Kidney capillary endothelial cell (primary cell): ENCODE measurements at places on chromosomes 3 and 15.
A peak's percentile ranks its signal among the peaks of the same experiment; 100 is the strongest.

DNA sequence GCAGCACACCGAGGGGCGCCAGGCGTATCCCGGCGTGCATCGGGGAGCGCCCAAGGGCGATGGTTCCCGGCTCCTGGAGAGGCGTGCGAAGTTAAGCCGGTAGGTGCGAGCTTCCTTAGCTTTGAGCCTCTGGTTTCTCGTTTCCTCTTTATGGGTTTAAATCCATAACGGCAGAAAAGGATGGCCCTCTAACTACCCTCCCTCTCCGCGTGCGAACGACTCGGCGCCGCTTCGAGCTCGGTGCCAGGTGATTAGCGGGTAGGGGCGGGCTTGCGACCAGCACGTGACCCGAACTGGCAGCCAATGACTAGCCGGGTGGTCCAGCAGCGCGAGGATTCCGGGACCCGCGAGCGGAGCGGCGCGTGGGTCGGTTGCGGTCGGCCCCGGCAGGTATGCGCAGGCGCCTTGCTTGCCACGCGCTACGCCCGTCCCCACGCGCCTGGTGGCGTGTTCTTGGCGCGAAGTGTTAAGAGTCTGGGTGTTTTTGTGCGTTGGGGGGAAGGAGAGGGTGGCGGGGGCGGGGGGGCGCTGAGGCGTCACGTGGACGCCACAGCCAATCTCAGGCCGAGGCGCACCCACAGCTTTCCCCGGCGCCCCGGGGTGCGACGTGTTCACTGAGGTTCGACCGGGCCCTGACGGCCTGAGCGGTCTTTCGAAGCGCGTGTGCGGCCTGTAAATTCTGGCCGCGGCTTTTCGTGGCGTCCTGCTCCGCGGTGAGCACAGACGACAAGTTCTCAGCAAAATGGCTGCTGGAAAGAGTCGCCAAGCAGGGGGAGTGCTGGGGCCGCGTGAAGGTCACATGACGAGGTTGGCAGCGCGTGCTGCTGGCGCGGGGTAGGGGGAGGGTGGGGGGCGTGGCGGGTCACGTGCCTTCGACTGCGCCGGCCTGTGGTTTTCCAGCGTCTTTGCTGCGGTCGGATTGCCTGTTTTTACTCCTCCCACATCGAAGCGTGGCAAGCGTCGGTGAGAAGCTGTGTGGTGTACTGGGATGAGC, 38.7 kb upstream of the MGA start:
- DNase-seq, result peak; percentile 29

DNA sequence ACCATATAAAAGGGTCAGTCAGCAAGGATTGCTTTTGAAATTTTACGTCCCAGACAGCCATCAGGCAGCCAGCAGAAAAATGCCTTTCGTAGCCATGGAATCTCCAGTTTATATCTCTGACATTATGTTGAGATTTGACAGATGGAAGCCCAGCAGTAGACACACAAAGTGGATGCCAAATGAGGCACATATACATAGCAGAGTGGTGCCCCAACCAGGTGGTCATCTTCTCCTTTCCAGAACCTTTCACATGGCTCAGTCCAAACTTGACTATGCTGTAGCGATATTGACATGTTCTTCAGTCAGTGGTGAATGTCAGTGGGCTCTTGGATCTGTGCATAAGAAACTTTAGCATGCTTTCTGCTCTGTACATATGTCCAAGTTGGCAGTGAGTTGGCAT, 123.3 kb upstream of the GBE1 start:
- DNase-seq, result no peak

DNA sequence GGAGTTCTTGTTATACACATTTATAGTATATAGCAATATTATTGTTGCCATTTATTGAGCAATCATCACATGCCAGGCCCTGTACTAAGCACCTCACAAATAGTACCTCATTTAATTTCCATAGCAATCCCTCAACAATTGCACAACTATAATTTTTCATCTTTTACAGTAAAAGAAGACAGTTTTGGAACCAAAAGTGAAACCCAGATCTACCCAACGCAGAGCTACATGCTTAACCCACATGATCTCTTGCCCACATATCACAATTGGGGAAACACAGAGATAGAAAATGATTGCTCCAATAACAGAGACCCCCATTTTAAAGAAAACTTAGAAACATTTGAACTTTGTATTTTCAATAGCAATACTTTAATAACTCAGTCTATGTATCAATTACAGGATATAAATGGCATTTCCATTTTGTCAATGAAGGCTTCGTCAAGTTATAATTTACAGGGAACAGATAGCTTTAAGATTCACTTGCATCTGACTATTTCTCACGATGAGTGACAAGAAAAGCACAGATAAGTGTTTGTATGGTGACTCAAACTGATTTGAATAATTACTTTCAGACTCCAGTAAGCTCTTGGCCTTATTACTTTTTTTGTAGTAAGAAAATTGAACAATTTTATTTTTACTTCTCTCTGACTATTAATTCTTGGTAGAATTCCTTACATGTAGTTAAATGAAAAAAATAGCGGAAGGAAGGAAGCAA, 38.7 kb upstream of the CCDC50 start:
- DNase-seq, result no peak

- DNase-seq, result no peak
Observed at GRCh38 chr3:180403156-180403555, 198.8 kb upstream of the TTC14 start.

GRCh38 chr3:37444696-37445095, 270.3 kb upstream of the LRRFIP2 start:
- DNase-seq, result no peak

- no peak for DNase-seq
Observed at GRCh38 chr3:14388201-14388600, 14.2 kb upstream of the SLC6A6 start.

DNA sequence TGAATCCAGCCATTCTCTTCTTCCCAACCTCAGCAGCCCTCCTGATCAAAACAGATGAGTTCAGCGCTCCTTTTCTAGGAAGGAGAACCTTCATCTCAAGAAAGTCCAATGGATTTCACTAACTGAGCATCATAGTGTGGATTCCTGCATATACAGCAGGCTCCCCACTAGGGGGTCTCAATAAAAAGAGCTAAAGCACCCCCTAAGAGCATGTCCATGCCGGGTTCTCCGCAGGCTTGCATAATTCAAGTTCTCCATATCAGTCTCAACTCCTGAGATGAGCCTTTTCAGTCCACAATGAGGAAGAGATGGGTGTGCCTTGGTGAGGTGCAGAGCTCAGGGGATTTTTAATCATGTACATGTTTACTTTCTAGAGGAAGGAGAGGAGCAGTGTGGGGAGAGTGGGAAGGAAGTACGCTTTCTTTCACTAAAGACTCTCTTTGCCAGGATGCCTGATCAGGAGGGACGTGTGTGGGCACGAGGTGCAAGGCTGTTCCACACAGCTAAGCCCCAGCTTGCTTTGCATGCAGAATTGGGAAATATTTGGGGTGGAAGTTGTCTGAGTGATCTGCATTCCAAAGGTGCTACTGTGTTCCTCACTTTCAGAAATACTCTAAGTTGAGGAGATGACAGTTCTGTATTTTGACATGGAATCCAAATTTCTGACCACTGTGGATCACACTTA, 563.5 kb downstream of the OCA2 start:
- no peak for DNase-seq

DNA sequence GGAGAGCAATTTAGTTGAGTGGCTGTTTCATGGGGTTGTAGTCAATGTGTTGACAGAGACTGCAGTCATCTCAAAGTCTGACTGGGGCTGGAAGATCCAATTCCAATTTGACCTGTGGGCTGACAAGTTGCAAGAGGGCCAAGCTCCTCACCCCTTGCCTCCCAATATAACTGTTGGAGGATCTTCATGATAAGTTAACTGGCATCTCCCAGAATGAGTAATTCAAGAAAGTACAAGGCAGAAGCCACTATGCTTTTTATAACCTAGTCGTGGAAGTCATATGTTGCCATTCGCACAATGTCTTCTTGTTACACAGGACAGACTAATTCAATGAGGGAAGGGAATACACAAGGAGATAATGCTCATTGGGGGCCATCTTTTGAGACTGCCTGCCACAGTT, 29.1 kb downstream of the GPR15 start:
- no peak for DNase-seq

GRCh38 chr15:75775296-75776064, 62.8 kb upstream of the CSPG4 start:
- no peak for DNase-seq

DNA sequence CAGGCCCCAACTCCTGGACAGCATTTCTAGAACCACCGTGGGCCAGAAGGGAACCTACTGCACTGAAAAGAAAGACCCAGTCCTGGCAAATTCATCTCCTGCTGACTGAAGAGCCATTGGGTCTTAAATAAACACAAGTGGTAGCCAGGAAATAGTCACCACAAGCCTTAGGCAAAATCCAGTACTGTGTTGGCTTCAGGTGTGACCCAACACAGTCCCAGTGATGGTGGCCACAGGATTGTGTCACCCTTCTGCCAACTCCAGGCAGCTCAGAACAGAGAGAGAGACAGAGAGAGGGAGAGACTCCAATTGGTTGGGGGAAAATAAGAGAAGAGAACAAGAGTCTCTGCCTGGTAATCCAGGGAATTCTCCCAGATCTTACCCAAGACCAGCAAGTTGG, 23.1 kb downstream of the NEDD4 start:
- DNase-seq, result no peak

DNA sequence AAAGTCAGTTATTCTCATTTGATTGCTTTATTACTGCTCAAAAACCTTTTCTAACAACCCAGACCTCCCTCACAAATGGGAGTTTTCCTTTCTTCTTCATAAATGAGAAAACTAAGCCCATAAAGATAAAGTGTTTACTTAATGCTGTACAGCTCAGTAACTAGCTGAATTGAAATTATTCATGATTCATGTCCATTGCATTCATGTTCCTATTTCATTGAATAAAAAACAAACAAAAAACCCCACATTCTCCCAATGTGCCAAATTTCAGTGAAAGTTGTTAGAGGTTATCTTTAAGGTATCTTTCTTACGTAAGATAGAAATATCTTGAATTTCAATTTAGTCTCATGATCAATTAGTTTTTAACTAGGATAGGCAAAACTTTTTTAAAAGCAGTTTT, 2.8 kb downstream of the PLSCR2 start:
- no peak for DNase-seq

DNA sequence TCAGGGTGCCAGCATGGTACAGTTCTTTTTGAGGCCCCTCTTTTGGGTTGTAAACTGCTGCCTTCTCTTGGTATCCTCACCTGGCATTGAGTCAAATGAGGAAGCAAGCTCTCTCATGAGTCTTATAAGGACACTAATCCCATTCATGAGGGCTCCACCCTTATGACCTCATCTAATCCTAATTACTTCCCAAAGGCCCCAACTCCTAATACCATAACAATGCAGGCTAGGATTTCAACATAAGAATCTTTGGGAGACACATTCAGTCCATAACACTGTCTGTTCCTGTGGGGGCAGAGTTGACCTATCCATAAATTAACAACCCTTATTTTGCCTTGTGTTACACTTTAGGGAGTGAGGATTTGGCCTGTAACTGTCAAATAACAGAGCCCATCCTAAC, 278.3 kb downstream of the LRTM1 start:
- no peak for DNase-seq

DNA sequence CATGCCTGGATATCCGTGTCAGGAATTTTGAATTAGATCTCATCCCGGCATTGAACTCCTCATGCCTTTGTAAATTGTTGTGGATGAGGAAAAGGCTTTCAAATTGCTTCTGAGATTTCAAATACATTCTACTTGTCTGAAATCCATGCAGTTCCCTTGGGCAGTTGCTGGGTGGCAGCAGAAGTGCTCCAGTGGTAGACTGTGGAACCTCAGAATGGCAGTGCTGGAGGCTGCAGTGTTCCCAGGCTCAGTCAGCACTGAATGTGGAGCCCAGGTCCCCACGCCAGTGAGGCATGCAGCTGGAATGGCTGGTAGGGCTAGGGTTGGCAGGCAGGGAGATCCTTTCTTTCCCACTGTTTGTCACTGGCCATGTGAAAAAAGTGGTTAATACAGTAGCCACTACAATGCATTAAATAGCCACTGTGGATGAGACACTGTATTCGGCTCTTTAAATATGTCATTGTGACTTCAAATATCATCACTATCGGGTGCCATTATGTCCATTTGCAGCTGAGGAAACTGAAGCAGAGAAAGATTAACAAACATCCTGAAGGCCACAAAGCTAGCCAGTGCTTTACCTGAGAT, 98.6 kb downstream of the TPRG1 start:
- peak; percentile 36 for DNase-seq

- DNase-seq, result no peak
Observed at GRCh38 chr3:99409961-99410360, 228.4 kb upstream of the COL8A1 start.

- DNase-seq, result no peak
Observed at GRCh38 chr15:88833731-88834100, 30.5 kb downstream of the ACAN start.

DNA sequence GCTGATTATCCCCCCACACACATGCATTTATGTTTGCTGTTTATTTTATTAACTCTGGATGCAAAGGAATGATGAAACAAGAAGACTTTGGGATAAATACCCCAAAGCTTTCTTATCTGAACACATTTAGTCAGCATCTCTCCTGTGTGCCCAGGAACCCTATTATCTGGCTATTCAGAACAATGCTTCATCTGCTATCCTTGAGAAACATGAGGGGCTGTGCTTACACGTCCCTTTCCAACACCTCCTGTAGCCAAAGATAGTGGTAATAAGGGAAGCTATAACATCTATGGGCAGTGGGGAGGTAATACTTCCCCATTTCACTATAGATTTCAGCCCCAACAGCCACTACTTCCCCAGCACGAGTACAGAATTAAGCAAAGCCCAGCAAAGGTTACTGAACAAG, 94.7 kb downstream of the SSR3 start:
- DNase-seq, result no peak
